Activated CD4-positive, alpha-beta memory T cell treated with anti-CD3 and anti-CD28 coated beads, Interleukin-2, amount 10 ng/mL, durations not matched to agents 7 days and 5 days (primary cell): ENCODE measurements at places on chromosomes 7 and 10.

GRCh38 chr10:88858491-88858890 is 6.8 kb upstream of the ANKRD22 start:
- DNase-seq = no peak

GRCh38 chr10:51257511-51258248 is 183.4 kb downstream of the PRKG1 start:
- no peak for DNase-seq

DNA sequence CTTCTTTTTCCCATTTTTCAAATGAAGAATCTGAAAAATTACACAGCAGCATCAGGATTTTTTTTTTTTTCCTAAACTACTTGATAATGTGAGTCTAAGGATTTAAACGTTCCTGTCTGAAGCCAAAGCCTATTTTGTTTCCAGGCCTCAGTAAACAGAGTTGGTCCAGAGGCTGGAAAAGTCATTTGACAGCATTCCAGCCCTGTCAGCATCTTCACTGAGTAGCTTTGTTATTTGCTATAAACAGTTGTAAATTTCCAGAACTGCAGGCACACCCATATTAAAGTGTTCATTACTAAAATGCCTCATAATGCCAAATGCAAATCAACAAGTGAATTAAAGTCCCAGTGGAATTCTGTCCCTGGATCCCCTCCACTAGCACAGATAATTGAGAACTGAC is 35.5 kb upstream of the KMT2E start:
- no peak for DNase-seq

- DNase-seq = no peak
Observed at GRCh38 chr7:31729195-31729804, 42.3 kb downstream of the PPP1R17 start.

GRCh38 chr7:106626376-106627164 is 34.4 kb downstream of the CCDC71L start:
- DNase-seq = no peak

DNA sequence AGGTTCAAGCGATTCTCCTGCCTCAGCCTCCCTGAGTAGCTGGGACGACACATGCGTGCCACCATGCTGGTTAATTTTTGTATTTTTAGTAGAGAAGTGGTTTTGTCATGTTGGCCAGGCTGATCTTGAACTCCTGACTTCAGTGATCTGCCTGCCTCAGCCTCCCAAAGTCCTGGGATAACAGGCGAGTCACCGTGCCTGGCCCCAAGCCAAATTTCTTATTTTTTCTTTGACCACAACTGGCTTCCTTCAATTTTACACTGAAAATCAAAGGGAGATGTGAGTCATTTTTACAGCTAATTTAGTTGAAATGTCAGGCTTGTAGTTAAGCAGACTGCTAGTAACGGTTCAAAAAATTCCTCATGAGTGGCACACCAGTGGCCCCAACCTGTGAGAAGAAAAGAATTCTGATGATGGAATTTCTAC is 7.8 kb downstream of the RNF216 start:
- peak; percentile 29 for DNase-seq

DNA sequence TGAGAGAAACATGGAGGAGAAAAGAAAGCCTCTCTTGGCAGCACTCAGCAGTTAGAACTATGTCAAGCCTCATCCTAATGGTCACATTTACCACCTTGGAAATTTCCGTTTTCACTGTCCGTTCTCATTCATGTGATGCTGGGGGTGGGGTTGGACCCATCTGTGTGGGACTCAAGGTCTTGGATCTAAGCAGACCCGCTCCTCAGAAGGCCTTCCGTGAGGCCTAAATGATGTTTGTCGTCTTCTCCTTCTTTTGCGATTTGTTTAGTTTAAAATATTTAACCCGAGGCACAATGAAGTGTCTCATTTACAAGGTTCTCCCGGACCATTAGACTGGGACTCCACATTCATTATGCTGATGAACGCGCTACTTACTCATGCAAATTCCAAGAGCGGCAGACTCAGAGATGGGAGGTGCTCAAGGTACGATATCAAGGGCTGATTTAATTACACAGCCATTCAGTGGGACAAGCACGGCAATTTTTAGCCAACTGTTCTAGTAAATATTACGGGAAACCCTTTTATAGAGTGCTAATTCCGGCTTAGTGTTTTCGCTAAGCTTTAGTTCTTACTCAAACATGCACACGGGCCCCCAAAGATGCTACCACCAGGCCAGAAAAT is 109.1 kb upstream of the EFCAB10 start:
- no peak for DNase-seq

DNA sequence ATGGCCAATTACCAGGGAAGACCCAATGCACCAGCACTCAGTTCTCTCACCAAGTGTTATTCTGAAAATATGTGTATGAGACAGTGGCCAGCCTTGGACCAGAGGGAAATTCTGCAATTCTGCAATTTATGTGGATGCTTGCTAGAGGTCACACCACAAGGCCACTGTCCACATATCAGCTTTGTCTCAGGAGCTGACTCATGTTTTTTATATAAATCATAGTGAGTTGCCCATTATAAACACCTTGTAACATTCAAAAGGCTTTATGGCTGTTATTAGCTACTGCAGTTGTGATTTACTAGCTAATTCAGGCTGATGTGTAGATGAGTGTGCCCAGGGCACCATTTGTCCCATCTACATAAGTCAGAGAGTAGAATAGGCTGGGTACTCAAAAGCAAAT is 649.0 kb downstream of the LRMDA start:
- no peak for DNase-seq

GRCh38 chr10:51716981-51717380 is 17.6 kb upstream of the CSTF2T start:
- no peak for DNase-seq

DNA sequence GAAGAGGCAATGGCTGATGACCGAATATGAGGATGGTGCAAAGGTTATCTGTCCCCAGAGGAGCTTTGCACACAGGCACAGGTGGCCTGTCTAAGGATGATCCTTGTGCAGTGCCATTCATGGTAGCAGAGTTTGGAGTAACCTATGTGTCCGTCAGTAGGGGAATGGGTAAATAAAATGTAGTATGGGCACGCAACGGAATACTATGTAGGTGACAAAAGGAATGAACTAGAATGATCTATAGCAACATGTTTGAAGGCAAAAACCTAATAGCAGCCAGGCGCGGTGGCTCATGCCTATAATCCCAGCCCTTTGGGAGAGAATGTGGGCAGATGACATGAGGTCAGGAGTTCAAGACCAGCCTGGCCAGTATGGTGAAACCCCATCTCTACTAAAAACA is 41.6 kb upstream of the ECHDC3 start:
- no peak for DNase-seq

DNA sequence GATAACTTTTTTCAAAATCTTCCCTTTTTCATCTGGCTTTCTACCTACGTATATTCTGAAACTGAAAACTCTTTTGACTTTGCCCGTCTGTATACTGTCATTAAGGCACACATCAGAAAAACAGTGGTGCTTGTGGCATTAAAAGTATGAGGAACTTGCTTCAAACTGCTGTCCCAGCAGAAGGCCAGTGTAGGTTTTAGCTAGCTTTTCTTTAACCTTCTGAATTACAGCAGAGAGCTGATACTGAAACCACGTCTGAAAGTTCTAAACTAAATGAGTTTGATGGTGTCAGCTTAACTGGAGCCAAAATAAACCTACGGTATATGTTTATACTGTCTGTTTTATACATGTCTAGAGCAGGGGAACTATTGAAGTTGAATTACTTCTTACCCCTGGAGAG is 283.4 kb downstream of the TFEC start:
- DNase-seq = no peak

DNA sequence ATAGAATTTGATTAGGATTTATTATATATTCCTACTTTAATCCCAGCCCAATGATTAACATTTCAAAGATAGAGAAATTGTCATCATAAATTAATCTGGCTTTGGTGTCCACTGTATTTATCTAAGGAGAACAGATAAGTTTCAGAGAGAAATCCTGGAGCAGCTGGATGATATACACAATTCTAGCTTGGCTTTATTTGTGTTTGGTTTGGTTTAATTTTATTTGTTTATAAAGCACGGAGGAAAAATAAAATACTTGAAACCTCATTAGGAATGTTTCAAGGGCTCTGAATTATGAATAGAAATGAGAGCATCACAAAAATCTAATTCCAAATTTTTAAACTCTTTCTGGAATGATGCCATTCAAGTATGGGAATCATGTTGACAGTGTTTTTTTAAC is 42.1 kb downstream of the SEMA3D start:
- no peak for DNase-seq

DNA sequence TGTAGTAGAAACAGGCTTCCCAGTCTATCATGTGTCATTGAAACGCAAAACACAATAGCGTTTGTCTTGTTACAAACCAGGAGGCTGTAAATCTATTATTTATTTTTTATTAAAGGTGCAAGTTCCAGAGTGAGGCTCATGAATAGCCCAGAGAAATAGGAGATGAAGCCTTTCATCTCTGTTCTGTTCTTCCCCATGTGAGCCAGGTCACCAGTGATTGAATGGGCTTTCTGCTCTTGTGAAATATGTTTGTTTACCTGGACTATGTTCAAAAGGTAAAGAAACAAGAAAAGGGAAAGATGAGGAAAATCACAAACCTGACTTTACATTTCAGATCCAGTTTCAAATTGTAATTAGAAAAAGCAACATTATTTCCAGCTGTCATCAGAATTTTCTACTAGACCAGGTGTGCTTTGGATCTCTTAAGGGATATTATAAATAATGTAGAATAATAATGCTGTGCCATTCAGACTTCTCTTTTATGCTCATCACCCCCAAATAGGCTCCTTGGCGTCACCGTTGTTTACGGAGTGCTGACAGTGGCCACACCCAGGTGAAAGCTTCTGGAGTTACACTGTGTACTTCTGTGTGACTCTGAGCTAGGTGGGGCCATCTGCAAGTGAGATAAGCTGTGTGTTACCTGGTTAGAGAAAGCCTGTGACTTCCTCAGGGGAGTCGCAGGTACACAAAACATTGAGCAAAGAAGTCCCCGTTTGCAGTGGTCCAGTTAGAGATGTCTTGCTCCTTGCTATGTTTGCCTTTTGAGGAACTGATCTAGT is 274.9 kb downstream of the SDK1 start:
- no peak for DNase-seq

DNA sequence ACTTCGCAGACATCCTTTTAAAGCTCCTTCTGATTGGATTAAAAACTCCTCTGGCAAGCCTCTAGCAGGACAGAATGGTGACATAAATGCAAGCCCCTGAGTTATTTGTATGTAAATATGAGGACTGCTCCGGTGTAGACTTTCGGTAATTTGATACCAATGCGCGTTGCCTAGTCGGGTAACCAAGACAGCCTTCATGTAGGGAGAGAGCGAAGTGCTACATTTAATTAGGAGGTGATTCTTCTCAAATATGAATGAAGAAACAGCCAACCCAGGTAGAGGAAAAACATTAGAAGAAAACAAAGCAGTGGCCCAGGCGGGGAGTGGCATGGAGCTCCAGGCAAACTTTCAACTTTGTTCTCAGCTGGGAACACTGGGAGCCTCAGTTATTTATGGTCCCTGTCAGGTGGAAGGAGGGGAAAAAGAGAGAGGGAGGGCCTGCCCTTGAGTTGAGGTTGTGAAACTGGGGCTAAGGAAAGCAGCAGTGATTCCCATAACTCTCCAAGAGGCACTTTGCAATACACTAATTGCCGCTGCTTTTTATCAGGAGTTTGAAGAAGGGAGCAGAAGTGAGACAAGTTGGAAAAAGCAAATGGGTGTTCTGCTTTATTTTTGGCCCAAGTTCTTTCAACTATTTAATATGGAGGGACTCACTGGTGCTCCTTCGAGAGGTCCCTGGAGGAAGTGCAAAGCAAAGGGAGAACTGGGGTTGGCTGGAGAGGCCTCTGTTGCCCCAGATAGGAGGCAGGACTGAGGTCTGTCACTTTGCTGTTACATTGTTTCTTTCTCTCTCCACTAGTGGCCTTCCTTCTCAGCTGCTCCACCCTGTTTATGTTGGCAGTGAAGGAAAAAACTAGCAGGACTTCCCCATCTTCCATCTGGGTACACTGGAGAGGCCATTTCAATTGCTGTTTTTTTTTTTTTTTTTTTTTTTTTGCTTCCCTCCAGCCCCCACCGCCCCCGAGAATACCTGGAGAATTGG is 234.6 kb upstream of the CCDC6 start:
- no peak for DNase-seq

DNA sequence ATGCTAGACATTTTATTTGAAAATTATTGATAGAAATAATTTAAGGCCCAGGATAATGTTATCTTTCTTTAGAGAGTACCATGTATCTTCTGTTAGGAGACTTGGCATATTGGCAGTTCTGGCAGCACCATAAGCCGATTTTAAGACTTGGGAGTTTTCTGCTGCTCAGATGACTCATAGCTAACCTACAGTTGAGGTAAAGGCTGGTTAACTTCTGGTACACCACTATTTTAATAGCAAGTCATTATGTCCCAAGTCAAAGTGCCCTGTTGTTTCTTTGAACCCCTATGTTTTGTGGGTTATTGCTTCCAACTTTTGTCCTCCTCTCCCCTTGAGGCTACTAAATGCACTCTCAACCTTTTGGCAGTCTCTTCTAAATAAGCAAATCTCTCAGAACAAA is 25.2 kb downstream of the ATRNL1 start:
- DNase-seq = no peak

- DNase-seq = no peak
Observed at GRCh38 chr7:21125297-21125696, 302.6 kb upstream of the SP4 start.

GRCh38 chr7:17357952-17358351 is 59.5 kb downstream of the AHR start:
- DNase-seq = no peak

DNA sequence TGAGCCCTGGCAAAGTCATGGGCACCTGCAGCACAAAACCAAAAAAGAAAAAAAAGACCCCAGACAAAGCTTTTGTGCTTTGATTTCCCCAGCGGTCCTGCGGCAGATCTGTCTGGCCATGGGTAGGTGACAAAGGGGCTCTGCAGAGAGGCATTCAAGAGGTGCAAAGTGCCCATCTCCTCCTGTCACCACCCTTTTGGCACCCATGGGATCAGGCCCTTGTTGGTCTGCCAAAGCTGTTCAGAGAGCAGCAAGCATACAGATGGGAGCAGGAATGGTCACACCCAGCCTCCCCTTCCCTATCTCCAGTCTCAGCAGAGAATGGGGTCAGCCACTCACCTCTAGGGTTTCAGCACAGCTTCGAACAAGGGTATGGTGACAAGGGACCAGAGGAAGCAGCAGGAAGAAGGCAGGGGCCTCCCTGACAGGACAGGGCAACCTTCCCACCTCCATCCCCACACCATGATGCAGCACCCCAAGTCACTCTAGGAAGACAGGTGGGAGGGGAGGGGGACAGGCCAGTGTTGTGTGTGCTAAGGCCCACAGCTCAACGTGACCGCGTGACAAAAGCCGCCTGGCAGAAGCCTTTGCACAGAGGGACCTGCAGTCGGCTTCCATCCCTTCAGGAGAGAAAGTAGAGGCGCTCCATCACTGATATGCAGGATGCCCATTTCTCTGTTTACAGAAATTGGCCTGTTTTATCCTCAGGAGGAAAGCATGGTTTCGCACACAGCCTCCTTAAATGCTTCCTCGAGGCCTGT is 6.3 kb downstream of the CAMK2G start:
- no peak for DNase-seq

DNA sequence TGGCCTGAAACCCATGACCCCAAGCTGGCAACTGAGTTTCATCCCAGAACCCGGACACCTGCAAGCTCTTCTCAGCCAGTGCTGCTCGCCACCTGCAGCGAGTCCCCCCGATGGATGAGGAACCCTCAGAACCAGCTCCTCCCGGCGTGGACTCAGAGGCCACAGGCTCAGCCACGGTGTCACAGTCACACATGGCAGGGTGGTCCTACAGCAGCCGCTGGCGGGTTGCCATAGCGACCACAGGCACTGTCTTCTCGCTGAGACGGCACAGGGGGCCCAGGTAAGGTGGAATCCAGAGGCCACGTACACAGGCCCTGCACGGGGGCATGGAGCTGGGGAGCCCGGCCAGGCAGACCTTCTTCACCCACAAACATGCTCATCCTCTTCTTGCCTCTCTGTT is 53.4 kb downstream of the DPYSL4 start:
- no peak for DNase-seq
